ENCODE measurements at places on chromosomes 6 and 20. TPM values are rescaled to one million over a fixed set of nuclear protein-coding genes. Genes with fewer than 3 reads are reported as not detected.

DNA sequence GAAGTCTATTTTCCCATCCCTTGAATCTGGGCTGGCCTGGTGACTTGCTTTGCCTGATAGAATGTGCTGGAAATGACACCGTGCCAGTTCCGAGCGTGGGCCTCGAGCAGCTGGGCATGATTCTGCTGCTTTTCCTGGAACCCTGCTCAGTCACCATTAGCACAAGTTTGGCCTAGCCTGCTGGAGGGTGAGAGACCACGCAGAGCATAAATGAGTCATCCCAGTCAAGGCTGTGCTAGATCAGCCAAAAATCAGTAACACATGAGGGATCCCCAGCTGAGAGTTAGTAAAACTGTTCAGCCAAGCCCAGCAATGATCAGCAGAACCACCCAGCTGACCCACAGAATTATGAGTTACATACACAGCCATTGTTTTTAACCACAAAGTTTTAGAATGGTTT lies 74.8 kb upstream of the TOP1 start:
- H3K4me1 ChIP-seq, result no peaks in the 10 kb centered on the region
- no peaks in the 10 kb centered on the region for H3K27me3 ChIP-seq
- DNase-seq, result no peak
- no peaks in the 10 kb centered on the region for H3K36me3 ChIP-seq
- no peak overlapping the region for H3K4me3 ChIP-seq

DNA sequence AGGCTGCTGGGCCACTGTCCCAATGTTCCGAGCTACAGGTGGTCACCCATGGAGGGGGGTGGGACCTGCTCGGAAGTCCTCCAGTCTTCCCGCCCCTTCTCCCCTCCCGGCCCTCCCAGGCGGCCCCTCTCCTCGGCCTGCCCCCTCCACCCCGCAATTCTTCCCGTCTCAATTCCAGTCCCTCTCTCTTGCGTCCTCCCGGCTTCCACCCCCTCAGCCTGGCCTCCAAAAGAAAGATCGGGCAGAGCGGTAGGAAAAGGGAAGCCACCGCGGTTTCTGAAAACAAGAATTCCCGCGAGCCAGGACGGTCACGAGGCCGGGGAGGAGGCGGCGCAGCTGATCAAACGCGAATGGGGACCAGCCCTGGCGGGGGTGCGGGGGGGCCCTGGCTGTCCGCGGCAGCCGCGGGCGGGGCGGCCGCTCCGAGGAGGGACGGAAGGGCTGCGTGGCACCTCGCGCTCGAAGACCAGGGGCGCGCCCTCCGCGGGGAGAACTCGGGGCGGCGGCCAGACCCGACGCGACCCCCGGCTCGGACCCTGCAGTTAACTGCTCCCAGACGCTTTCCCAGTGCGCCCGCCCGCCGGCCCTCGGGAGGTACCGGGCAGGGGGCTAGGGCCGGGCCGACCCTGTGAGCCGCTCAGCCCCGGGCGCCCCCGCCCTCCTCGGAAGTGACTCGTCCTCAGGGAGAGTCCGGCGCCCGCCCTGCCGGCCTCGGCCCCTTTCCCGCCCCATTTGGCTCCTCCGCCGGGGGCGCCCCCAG lies 1.0 kb downstream of the PXDC1 start:
- peaks cover 22% of the 10 kb centered on the region for H3K4me1 ChIP-seq
- peak overlapping the region; percentile 98 for H3K27ac ChIP-seq
- DNase-seq, result no peak
- H3K27me3 ChIP-seq, result no peaks in the 10 kb centered on the region
- peak overlapping the region; percentile 55 for H3K4me3 ChIP-seq
- H3K36me3 ChIP-seq, result no peaks in the 10 kb centered on the region

Gene APCDD1L
- total RNA-seq, result 0.41 TPM

Gene TP53TG5
- not detected for total RNA-seq
